ENCODE measurements at places on chromosomes 16 and 17.

- no peak for DNase-seq
These were observed 96.1 kb downstream of the C17orf67 start for GRCh38 chr17:56737421-56738161.

DNA sequence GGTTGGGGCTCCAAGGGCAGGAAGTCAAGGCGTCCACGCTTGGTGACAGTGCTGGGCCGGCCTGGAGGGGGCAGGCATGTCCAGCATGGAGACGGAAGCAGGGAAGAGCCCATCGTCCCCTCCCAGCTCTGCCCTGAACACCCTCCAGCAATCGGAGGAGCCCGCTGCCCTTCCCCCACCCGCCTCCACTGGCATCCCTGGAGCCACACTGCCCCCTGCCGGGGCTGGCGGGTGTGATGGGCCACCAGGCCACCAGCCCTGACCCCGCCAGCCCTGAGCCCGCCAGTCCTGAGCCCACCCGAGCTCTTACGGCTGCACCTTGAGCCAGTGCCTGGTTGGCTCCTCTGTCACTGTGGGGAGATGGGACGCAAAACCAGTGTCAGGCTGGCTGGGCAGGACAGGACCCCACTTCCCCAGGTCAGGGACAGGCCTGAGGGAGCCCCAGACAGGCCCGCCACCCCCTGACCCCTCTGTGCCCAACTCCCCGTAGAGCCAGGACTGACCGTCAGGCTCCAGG lies 4.1 kb upstream of the CDH15 start:
- DNase-seq, result no peak

DNA sequence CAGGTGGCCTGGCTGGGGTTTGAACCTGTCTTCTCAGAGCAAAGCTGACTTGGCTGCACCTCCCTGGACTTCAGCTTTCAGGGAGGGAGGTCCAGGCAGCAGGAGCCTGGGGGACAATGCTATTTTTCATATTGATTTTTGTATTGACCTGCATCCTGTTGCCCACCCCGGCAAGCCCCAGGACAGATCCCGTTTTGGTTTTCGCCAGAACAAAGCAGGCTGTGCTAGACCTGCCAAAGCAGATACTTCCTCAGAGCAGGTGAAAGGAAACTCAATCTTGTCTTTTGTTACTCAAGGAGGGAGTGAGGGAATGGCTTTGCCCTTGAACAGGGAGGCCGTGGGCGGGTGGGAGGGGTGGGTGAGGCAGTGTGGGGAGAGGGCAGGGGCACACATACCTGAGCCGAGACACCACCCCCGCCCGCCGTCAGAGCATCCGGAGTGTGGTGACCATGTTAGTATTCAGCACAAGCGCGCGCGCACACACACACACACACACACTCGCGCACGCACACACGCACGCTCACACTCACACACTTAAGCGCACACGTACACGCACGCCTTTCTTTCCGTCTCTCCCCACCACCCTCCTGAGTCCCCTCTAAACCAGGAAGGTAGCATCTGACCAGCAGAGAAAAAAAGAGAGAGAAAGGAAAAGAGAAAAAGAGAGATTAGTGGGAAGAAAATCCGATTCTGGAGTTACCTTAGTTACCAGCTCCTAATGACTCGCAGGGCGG lies 59.5 kb downstream of the RAI1 start:
- no peak for DNase-seq

- DNase-seq, result no peak
These were observed 50.7 kb upstream of the NACA2 start for GRCh38 chr17:61641715-61642114.

DNA sequence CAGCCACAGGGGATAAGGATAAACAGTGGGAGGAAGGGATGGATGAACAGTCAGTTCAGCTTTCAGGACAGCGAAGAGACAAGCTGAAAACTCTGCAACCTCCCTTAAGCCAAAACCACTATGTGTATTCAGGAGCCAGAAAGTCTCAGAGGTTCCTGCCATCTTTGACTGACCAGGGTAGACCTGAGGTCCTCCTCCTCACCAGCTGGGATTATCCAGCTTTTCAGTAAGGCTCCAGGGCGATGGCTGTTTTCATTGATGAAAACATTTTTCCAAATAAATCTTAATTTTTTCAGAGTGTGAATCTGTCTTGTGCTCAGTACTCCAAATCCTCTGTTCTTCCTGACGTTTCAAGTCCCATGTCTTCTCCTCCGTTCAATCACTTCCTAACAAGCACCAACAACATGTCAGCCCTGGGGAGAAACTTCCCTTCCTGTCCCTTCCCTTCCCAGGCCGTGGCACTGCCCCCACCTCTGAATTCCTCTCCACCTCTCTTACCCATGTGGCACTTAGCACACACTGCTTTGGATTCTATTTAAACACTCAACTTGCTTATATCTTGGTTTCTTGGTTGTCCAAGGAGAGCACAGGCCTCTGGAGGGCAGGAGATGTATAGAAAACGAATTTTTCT lies 5.2 kb downstream of the HSDL1 start:
- DNase-seq, result no peak

- peak; percentile 64 for DNase-seq
These were observed 26.0 kb upstream of the IRX6 start for GRCh38 chr16:55297910-55298479.

All from epithelial cell of prostate (primary cell).